DMS53 (cell line): ENCODE measurements at places on chromosomes 2 and 18.

- DNase-seq = no peak
These were observed 101.3 kb upstream of the ID2 start for GRCh38 chr2:8580316-8581233.

DNA sequence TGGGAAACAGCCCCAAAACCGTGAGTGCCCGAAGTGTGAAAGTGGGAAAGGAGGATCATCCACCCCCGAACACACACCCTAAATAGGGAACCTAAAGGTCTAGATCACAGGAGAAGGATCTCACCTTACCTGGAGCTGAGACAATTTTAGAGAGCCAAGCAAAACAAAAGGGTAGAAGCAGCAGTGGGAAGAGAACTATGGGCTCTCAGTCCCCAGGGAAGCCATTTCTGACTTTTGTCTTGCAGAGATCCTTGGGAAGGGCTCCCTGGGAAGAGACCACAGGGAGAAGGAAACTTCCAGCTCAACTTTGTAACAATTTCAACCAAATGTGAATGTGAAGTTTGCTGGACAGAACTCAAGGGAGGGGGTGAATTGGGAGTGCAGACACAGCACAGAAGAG lies 110.6 kb downstream of the WDPCP start:
- no peak for DNase-seq

DNA sequence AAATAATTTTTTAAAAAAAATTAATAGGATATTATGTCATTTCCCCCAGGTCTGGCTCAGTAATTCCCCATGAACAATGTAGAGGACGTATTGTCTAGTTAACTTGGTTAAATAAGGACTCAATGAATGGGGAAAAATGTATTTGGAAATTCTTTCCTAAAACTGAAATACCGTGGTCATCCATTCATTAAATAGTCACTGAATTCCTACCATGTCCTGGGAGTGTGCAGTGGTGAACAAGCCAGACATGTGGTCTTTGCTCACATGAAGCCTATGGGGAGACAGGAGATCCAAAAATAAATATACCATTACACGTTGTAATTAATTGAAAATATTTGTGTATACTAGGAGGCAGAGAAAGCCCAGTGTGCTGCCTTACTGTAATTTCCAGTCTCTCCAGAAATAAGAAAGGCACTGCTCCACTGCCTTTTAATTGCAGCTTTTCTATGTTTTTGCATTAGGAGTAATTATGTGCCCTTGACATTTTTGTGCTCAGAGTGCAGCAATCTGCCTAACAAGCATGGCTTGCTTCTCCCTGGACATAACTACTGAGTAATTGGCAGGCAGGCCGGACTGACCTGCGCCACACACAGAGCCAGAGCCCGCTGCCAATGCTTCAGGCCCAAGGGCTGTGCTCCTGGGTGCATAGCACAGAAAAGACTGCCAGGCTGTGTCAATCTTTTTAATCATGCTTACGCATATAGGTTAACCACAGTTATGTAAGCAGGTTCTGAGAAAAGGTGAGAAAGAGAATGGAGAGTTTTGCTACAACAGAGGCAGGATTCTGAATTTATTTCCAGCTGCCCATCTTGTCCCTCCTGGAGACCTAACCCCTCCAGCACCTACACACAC lies 22.2 kb upstream of the TTC39C start:
- DNase-seq = peak; percentile 44

GRCh38 chr2:12006850-12007249 lies 260.4 kb downstream of the LPIN1 start:
- no peak for DNase-seq

- DNase-seq = no peak
These were observed 45.9 kb upstream of the KCNF1 start for GRCh38 chr2:10865841-10866240.

GRCh38 chr2:225411452-225411851 lies 11.9 kb downstream of the NYAP2 start:
- DNase-seq = no peak

- no peak for DNase-seq
These were observed 137.9 kb upstream of the PID1 start for GRCh38 chr2:229408962-229409361.

DNA sequence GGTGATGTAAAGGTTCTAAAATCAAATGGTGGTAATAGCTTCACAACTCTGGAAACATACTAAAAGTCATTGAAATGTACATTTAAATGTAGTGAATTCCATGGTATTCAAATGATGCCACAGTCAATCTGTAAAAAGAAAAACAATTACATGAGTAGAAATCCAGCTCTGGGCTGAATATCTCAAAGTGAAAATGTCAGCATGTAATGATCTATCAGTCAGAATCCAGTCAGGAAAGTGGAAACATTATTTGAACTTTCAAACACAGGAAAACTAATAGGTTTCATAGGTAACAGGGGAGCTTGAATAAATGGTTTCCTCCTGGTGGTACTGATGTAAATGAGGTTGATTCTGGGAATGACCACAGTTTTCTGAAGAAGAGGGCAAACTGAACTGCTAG lies 186.4 kb downstream of the CDH7 start:
- DNase-seq = no peak

- no peak for DNase-seq
These were observed 92.3 kb downstream of the SEPTIN10 start for GRCh38 chr2:109521233-109522062.

- no peak for DNase-seq
These were observed 58.4 kb upstream of the ACKR3 start for GRCh38 chr2:236511266-236511665.

DNA sequence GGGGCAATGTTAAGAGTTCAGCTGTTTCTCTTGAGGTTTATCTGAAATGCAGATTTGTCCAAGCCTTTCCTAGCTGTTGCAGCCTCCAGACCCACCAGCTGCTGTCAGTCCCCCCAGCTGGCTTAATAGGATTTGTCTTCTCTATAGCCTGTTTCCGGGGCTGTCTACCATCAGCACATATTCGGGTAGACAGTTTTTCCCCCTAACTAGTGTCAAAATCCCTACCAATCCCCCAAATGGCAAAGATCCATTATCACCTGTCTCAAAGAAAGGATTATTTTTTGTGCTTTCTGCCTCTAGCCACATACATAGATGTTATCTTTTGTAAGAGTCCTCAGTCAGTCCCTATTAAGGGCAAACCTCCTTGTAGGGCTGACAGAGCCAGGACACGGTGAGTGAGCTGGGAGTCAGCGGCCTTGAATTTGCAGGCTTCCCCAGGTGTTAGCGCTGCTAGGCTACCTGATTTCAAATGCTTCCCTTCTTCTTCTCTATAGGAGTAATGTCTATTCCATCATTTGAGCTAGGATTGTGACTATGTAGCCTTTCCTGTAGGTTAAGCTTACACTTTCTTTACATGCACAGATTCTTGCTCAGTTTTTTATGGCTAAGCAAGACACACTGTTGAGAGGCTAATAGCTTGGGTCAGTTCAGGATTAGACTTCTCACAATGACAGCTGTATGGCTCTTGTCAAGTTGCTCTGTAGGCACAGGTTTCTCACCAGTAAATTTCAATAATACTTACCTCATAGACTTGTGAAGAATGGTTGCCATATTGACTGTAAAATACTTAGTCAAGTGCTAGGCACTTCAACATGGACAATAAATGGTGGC lies 171.1 kb upstream of the UNC80 start:
- DNase-seq = no peak

DNA sequence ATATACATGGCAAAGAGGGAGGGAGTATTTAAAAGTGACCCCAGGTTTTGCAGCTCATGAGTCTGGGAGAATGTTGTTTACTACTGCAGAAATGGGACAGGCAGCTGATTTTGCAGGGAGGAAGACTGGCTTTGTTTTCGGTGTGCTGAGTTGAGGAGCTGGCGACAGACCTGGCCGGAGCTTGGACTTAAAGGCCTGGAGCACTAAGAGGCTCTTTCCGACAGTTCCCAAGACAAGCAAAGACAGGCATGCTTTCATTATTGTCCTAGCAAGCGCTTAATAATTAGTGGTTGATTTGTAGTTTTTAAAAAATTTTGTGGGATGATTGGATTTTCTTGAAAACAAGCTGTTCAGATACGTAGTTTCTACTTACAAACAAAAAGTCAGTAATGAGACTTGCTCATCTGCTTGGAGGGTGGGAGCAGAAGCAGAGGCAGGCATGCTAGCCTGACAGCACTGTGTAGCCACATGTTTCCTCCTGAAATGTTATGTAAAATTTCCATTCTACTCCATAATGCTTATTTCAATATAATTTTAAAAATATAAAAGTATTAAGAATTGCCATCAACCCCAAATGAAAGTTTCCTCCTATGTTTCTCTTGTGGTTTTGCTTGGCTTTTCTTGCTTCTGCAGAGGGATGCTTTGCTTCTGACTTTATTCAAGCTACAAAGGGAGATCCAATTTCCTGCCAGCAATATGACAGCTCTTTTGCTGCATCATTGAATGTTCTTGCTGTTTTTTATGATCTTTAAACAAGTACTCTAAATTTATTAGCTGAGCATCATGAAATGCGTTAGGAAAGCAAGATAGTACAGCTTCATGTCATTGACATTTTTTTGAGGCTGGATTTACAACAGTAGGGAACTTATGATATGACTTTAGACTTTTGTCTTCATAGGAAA lies 75.8 kb downstream of the PHLPP1 start:
- DNase-seq = peak; percentile 27

DNA sequence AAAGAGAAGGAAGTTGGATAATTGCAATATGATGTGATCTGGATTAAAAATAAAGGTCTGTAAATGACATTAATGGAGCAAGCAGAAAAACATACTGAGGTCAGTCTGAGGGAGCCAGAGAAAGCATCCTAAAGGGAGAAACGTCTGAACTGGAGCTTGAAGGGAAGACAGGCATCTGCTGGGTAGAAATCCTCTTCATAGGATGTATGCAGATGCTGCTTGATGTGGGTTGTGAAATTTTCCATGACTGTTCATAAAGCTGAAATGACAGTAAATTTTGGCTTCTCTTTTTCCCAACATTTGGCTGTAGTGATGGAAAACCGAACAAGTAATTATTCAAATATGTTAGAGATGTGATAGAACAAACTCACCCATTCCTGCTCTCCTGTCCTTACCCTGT lies 287.6 kb downstream of the CAMKMT start:
- no peak for DNase-seq

- DNase-seq = peak; percentile 61
These were observed 639.8 kb downstream of the TMEM182 start for GRCh38 chr2:103401621-103402020.

DNA sequence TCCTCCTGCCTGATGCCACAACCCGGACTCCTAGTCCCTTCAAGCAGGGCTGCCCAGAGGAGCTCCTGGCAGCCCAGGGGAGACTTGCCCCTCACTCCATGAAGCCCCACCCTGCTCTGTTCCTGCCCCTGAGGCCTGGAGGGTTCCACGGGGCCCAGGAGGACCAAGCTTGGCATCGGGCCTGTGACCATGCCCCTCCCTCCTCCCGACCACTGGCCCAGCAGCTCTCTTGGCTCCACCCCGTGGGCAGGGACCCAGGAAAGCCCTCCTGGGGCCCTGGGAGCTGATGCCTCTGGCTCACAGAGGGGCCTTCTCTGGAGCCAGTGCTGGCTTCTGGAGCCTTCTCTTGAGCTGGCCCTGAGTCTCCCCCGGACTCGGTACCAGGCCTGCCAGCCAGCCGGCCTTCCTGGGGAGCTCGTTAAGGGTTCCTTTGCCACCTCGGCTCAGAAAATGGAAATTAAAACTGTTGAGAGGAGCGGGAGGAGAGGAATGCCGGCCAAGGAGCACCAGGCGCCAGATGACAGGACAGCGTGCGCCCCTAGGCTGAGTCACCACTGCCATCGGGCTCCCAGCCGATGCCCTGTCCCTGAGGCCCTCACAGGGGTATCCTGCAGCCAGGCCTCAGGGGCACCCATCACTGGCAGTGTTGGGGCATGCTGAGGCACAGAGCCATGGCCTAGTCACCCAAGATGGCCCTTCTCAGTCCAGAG lies 40.6 kb upstream of the SNED1 start:
- DNase-seq = no peak

- DNase-seq = no peak
These were observed 246.6 kb downstream of the FHOD3 start for GRCh38 chr18:36543991-36544725.
